Tibial nerve (tissue), 4 donors: ENCODE measurements at places on chromosomes 2 and 18. TPM values are rescaled to one million over a fixed set of nuclear protein-coding genes. Genes with fewer than 3 reads are reported as not detected.

DNA sequence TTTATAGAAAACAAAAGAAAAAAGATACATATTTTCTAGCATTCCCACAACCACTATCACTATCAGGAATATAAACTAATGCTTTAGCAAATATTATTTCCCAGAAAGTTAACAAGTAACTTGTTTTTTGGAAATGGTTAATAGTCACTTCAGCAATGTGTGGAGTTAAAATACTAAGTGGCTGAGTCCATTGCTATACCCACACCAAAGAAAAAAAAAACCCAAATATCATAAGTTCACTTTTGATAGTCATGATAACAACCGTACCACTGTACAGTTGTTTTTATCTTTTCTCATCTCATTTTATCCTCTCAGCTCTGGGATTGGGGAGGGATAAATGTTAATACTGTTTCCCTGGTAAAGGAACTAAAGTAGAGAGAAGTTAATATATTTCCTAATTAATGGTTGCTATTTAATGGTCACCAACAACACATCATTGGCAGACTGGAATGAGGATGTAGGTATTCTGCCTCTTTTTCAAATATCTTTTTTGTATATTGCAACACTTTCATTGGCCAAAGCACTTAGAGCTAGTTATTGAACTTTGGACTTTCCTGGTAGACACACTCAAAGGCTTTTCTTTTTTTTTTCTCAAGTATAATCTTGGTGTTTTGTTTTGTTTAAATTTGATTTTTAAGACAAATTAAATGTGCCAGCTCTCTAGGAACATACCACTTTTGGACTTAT lies 18.4 kb upstream of the KANSL1L start:
- no peak for DNase-seq

GRCh38 chr2:224161712-224162111 lies 122.6 kb upstream of the SERPINE2 start:
- DNase-seq: no peak

DNA sequence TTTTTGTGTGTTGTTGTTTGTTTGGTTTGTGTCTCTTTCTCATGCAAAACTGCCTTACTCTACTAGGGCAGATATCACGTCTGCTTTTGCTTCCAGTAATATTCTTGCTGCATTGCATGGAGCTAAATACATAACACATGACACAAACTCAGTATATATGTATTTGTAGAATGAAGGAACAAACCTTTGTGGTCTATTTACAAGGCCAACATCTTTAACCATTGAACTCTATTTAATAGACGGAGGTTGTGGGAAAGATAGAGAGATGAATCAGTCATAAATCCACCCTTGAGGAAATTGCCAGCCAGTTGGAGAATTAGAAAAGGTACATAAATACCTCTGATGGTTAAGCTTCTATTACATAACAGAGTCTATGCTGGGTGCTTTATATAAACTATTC lies 26.0 kb upstream of the IL1RL1 start:
- no peak for DNase-seq

- no peak for DNase-seq
These were observed 42.3 kb upstream of the MYO1B start for GRCh38 chr2:191202881-191203397.

Gene XPO1
- 109 TPM for total RNA-seq

Gene FBLN7
- total RNA-seq: 1.9 TPM

Gene RMC1
- 19.2 TPM for total RNA-seq

Gene CFC1
- not detected for total RNA-seq
